ENCODE measurements at places on chromosomes 7 and 10.

- no peak for DNase-seq
Observed at GRCh38 chr7:55400191-55400590, 35.1 kb downstream of the LANCL2 start.

DNA sequence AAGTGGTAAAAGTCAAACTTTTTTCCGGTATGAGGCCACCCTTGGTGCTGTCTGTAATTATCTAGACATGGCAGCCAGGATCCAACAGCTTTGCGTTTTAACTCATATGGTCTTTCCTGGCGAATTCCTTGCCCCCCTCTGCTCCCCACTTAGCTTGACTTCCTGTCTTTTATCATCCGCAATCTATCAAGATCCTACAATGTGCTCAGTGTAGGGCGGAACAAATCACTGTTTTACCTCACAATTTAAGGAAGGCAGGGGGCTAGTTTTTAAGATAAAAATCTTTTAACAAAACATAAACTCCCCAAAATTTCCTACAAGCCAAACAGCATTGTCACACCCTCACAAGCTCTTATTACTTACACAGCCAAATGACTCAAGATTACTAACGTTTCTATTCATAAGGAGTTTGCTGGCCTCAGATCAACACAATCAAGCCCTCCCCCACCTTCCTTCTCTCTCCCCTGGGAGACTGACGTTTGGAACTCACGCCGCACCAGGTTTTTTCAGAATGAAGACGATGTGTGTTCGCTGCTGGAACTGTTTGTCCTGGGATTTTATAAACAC, 1.3 kb upstream of the CDK14 start:
- peak; percentile 54 for DNase-seq

DNA sequence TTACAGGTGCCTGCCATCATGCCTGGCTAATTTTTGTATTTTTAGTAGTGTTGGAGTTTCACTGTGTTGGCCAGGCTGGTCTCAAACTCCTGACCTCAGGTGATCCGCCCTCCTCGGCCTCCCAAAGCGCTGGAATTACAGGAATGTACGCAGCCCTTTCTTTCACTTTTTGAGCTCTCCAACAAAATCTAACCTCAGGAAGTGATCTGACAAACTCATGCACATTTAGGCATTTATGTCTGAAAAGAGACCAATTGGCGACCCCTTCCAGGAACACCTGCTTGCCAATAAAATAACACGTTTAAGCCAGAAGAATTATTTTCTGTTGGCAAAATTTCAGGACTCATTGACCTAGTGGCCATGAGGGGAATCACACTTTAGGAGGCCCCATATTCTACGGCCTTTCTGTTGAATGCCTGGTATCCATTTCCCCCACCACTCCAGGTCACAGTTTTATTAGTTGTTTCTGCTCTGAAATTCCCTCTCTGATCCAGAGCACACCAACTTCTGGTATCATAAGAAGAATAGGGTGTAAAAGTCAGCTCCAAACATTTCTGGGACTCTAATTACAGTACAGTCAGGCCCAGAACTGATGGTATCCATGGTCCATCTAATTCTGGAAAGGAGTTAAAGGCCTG, 65.8 kb upstream of the FRMD4A start:
- DNase-seq = no peak

GRCh38 chr10:48701139-48701901, 16.6 kb downstream of the WDFY4 start:
- no peak for DNase-seq

DNA sequence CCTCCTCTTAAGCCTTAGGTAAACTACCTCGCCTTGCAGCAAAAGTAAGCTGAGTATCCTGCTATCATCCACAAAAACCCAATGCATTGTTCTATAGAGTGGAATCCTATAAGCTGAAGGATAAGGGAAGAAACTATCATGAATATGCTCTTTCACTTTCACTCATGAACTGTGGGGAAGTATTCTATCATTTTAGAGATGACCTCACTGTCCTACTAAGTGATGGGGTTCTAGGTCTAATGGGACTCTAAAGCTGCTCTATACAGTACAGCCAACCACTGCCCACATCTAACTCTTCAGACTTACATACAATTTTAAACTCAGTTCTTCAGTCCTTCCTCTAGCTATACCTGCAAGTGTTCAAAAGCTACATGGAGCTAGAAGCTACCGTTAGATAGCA, 16.2 kb downstream of the MKRN1 start:
- DNase-seq = no peak

DNA sequence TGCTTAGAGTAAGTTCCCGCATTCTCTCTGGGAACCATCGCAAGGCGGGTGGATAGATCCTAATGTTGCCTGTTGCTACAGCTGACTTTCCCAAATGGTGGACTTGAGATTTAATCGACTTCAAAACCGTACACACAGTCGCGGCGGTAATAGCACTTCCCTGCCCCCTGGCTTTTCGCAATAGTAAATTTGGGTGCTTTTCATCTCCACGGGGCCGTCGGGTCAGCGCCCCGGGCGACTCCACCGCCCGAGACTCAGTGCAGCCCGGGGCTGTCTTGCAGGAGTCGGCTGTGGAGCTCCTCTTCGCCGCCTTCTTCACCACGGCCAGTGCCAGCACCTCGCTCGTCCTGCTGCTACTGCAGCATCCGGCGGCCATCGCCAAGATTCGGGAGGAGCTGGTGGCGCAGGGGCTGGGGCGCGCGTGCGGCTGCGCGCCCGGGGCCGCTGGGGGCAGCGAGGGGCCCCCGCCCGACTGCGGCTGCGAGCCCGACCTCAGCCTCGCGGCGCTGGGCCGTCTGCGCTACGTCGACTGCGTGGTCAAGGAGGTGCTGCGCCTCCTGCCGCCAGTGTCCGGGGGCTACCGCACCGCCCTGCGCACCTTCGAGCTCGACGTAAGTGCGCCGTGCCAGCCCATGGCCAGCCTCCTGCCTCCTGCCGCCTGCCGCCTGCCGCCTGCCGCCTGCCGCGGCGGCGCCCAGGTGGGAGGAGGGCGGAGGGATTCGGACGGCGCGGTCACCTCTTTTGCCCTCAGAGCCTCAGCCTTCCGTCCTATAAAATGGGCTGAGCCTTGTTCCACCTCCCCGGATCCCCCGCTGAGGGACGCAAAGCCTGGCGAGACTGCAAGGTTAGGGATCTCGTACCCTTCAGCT, 5.3 kb downstream of the CYP26C1 start:
- DNase-seq = peak; percentile 79
